ENCODE measurements at places on chromosomes 7 and 10.
A peak's percentile ranks its signal among the peaks of the same experiment; 100 is the strongest.

GRCh38 chr7:6160191-6160623 is 112.2 kb downstream of the CYTH3 start:
- ATAC-seq = peak; percentile 45

DNA sequence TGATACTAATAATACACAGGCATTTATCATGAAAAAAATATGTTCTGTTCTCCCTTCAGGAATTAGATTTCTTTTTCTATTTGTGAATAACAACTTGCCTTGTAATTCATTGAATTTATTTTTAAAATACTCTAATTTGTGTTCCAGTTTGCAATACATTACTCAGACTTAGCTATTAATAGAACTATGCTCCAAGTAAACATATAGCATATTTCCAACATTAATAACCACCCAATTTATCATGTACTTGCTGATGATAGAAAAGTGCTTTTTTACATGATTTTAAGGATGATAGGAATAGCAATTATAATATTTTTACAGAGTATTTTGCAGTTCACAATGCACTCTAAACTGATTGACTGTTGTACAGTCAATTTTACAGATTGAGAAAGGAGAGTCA is 338.8 kb upstream of the SEMA3D start:
- no peak for ATAC-seq

DNA sequence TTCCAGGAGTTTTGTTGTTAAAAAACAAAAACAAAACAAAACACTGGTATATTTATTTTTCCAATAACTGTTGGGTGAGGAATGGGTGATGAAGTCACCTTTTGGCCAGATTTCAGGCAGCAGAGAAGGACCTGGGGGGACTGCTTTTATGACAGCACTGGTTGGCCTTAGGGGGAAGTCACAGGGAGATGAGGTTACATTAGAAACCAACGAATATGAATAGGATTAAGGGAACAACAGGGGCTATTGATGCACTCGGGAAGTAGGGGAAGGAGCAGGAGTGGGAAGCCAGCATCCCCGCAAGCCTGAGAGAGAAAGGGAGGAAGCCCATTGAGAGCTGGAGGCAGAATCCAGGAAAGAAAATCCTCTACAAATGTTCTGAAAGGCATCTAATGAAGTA is 958.4 kb downstream of the TYW1 start:
- no peak for ATAC-seq

DNA sequence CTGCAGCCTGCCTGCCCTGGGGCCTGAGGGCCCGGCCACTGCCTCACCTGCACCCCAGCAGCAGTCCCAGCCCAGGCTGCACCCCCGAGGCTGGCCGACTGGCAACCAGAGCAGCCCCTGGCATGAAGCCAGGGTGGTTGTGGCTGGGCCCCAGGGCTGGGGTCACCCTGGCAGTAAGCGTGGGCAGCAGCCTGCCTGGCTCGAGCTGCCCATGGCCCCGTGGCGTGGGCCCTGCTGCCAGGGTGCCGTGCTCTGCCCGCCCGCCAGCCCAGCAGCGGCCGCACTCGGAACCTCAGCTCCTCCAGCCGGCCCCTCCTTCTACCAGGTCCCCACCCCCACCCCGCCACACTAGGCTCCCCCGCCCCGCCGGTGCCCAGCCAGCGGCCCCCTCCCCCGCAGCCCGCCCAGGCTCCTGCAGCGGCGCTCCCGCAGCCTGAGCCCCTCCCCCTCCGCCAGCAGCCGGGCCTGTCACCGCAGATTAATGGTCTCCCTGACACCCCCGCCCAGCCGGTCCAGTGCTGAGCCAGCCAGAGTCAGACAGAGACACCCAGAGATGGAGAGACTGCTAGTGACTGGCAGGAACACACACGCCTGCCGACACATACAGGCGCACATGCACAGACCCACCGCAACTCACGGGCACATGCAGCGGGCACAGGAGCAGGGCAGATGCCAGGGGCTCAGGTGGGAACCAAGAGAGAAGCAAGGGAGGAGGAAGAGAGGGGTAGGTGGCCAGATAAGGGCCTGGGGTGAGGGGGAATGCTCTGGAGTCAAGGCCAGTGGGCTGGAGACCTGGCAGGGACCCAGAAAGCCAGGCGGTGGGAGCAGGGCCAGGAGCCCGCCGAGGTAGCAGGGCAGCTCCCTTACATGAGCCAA is 22.4 kb downstream of the KCNH2 start:
- ATAC-seq = peak; percentile 19

GRCh38 chr10:32017044-32017443 is 39.2 kb downstream of the KIF5B start:
- ATAC-seq = no peak

GRCh38 chr10:55979203-55979602 is 381.9 kb downstream of the ZWINT start:
- ATAC-seq = no peak

DNA sequence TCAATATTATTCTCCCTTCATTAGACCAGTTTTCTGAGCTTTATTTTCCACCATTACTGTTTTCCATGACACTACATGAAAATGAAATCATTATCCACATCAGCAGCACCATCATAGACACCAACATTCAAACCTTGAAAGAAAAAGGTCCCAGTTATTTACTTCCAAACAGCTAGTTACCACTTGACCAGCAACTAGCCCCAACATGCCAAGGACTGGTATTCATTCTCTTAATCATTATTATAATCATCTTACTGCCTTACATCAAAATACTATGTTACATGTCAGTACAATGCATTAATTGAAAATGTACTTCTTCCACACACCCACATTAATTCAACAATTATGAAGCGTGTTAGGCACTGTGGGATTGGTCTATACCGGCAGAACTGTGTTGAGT is 199.4 kb downstream of the TSPAN12 start:
- ATAC-seq = no peak

Data from esophagus mucosa (tissue), 1 donor.